Airway epithelial cell (primary cell): ENCODE measurements at places on chromosomes 12 and 14. TPM values are rescaled to one million over a fixed set of nuclear protein-coding genes. Genes with fewer than 3 reads are reported as not detected.

Gene ADSS1
- 7.9 and 13.1 TPM in 2 replicates for total RNA-seq

Gene CISTR
- not detected in 2 replicates for total RNA-seq

Gene RPL10L
- total RNA-seq = not detected in 2 replicates

Gene CELA1
- not detected in 2 replicates for total RNA-seq

Gene FANCM
- total RNA-seq = 4.7 and 5.7 TPM in 2 replicates

Gene SERPINA1
- 1.3 and 3.1 TPM in 2 replicates for total RNA-seq

Gene MANSC1
- 5.2 and 10.6 TPM in 2 replicates for total RNA-seq
